ENCODE measurements at places on chromosomes 6 and 20. TPM values are rescaled to one million over a fixed set of nuclear protein-coding genes. Genes with fewer than 3 reads are reported as not detected.

Gene RAB44
- total RNA-seq = 0.27 TPM

DNA sequence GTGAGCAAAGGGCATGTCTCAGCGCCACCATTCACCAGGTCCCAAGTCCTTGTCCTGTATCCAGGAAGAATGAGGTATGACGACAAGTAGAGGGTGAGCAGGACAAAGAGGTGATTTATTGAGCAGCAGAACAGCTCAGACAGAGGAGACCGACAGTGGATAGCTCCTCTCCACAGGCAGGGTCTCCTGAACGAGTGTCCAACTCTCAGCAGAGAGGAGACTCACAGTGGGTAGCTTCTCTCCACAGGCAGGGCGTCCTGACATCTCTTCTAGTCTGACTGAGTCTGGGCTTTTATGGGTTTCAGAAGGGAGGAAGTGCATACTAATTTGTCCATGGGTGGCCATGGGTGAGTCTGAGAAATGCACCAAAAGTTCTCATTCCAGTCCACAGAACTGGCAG, 204.7 kb downstream of the ANKRD60 start:
- no peak for DNase-seq

Gene TSBP1
- total RNA-seq = not detected

DNA sequence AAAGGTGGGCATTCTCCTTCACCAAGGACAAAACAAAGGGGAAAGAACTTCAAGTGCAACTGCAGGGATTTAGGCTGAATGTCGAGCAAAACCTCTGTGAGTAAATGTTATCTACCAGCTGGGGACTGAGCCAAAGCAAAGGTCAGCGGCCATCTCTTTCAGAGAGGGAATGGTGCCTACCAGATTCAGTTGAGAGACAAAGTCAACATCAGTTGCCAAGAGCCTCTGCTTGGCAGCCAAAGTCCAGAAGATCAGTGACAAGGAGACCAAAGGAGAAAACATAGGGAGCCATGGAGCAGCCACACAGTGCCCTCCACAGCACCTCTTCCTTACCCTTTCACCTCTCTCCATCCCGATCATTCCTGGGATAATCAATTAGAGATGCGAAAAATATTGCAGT, 472.5 kb downstream of the KIF16B start:
- no peak for DNase-seq

DNA sequence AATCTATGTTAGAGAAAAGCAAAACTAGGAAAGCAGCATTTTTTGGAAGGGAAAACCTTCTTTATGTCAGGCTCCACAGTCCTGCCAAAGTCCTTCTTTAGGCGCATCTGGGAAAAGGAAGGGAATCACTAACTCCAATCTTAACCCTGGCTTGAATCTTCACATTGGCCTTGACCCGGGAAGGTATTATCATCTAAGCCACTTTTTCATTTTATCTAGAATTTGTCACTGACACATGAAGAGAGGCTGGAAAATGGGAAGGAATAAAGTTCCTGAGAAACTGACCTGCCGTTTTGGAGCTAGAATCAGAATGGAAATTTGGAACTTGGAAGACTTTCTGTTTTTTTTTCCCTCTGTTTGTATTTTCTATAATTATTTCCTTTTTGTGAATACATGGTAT, 53.4 kb upstream of the UTRN start:
- no peak for DNase-seq

GRCh38 chr20:33348136-33348937, 53.0 kb downstream of the CDK5RAP1 start:
- DNase-seq = no peak

- DNase-seq = peak; percentile 89
Measured at GRCh38 chr6:149431905-149432775, 32.1 kb downstream of the SUMO4 start.

Gene SOX18
- not detected for total RNA-seq

- no peak for DNase-seq
Measured at GRCh38 chr20:51934301-51935002, 132.1 kb upstream of the SALL4 start.

DNA sequence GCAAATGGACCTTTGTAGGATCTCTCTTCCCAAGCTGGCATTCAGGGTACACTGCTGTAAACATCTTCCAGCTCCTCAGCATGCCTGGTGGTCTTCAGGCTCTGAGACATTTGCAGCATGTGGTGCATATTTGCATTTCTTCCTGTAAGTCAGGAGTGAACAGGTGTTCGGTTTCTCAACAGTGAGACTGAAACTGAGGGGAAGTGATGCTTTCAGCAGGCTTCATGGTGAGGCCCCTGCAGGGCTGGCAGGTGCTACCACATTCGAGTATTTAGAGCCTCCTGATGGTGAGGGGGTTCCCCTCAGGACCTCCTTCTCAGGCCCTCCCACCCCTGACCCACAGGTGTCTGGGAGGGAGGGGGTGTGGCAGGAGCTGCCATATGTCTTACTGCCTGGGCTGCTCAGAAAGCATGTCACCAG, 15.1 kb downstream of the MYBL2 start:
- no peak for DNase-seq

DNA sequence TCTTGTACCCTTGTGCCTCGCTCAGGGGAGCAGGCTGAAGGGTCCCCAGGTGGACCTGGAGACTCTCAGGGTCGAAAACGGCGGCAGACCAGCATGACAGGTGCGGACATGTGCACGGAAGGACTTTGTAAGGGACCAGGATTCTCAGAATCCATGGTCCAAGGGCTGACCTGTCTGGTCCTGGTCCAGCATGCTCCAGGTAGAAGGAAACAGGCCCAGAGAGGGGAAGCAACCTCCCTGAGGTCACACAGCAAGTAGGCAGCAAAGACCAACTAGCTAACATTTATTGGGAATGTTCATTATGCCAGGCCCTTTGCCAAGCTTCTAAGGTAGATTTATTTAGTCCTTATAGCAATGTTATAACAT, 5.9 kb downstream of the CDKN1A start:
- no peak for DNase-seq

Gene TNF
- total RNA-seq = 21.8 TPM

- DNase-seq = no peak
Measured at GRCh38 chr20:5680192-5680591, 70.0 kb upstream of the SHLD1 start.
